Activated CD4-positive, alpha-beta T cell treated with anti-CD3 and anti-CD28 coated beads, Interleukin-2, amount 10 ng/mL, durations not matched to agents 24 days and 14 days (primary cell): ENCODE measurements at places on chromosomes 3 and 15. TPM values are rescaled to one million over a fixed set of nuclear protein-coding genes. Genes with fewer than 3 reads are reported as not detected.

DNA sequence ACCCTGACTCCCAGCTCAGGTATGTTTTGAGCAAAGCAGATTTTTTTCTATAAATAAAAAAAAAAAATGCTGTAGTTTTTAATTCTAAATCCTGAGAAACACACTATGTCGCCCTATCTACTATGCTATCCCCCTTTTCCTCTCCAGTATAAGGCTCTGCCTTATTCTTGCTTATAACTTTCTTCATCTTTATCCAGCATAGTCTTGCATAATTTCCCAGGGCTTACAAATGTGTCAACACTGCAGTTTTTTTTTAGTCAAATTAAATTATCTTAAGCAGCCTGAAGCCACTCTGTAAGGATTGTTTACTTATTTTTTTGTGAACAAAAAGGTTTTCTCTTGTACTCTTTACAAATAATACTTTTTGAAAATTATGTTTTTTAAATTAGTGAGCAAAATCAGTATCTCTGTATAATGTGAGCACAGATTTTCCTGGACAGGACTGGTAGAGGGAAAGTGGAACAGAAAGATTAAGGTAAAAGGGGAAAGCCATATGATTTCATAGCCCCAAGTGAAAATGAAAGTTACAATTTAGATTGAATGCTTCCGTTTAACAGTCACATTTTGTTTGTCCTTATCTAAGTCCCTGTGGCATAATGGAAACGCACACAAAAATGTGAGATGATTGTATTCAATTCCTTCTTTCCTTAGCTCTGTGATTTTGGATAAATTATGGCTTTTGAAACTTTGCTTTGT is 5.6 kb upstream of the PYDC2 start:
- no peaks in the 10 kb centered on the region for H3K27me3 ChIP-seq
- H3K36me3 ChIP-seq = no peaks in the 10 kb centered on the region
- no peaks in the 10 kb centered on the region for H3K4me1 ChIP-seq
- H3K4me3 ChIP-seq = no peak overlapping the region
- no peak for DNase-seq

SIDT1 gene
- total RNA-seq = 8.5 and 11.5 TPM in 2 replicates

DNA sequence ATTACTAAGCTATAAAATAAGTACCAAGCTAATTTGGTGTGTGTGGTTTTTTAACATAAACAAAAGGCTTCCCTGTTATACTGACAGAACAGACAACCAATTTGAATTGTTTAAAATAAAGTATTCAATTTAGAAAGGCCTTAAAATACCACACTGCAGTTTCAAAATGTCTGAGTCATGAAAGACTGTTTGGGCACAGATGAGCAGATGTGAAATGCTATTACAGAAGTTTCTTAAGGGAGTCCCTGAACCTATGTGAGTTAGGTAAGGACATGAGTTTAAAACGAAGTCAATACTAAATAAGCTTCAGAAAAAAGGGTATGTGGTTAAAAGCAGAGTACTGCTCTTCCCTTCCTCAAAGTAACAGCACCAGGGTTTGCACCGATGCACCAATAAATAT is 69.7 kb upstream of the SETMAR start:
- H3K4me3 ChIP-seq = no peak overlapping the region
- no peaks in the 10 kb centered on the region for H3K36me3 ChIP-seq
- no peak overlapping the region for H3K27ac ChIP-seq
- H3K4me1 ChIP-seq = no peaks in the 10 kb centered on the region
- DNase-seq = no peak

DNA sequence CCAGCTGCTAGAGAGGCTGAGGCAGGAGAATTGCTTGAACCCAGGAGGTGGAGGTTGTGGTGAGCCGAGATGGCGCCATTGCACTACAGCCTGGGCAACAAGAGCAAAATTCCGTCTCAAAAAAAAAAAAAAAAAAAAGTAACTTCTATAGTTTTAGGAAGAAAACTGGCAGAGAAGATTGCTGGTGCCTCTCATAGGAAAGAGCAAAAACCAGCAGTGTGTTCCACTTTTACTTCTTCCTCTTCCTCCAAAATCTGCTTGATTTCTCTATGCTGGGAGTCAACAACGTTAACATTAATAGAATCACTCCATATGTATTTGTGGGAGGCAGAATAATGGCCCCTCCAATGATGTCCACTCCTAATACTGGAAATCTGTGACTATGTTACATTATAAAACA is 12.5 kb upstream of the NR1D2 start:
- no peak overlapping the region for H3K4me3 ChIP-seq
- H3K27me3 ChIP-seq = peaks cover 22% of the 10 kb centered on the region
- H3K36me3 ChIP-seq = no peaks in the 10 kb centered on the region
- no peak for DNase-seq

DNA sequence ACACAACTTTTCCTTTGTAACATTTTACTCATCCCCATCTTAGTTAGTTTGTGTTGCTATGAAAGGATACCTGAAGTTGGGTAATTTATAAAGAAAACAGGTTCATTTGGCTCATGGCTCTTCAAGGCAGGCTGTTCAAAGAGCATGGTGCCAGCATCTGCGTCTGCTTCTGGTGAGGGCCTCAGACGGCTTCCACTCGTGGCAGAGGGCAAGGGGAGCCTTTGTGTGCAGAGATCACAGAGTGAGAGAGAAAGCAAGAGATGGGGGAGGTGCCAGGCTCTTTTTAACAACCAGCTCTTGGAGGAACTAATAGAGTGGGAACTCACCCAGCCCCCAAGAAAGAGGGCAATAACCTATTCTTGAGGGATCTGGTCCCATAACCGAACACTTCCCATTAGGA is 23.1 kb downstream of the PLA2G4F start:
- no peak overlapping the region for H3K4me3 ChIP-seq
- DNase-seq = no peak
- H3K27ac ChIP-seq = no peak overlapping the region
- H3K4me1 ChIP-seq = peaks cover 5% of the 10 kb centered on the region
- H3K36me3 ChIP-seq = no peaks in the 10 kb centered on the region
- peaks cover 17% of the 10 kb centered on the region for H3K27me3 ChIP-seq
